ENCODE measurements at places on chromosomes 1 and 21.

DNA sequence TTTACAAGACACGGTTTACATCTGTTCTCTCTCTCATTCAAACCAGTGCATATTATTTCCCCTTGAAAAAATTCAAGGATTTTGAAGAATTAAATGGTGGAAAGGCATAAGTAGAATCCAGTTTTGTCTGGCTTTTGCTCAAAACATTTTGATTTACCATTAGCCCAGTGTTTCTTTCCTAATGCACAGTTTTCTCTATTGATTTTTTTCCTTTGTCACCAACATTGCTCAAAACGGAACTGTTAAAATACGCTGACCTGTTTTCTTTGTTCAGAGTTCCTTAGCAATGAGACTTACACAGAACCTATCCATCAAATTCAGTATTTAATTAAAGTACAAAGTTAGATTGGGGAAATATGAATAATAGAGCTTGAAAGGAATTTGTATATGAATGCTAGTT, 162.4 kb downstream of the S1PR1 start:
- DNase-seq: no peak

DNA sequence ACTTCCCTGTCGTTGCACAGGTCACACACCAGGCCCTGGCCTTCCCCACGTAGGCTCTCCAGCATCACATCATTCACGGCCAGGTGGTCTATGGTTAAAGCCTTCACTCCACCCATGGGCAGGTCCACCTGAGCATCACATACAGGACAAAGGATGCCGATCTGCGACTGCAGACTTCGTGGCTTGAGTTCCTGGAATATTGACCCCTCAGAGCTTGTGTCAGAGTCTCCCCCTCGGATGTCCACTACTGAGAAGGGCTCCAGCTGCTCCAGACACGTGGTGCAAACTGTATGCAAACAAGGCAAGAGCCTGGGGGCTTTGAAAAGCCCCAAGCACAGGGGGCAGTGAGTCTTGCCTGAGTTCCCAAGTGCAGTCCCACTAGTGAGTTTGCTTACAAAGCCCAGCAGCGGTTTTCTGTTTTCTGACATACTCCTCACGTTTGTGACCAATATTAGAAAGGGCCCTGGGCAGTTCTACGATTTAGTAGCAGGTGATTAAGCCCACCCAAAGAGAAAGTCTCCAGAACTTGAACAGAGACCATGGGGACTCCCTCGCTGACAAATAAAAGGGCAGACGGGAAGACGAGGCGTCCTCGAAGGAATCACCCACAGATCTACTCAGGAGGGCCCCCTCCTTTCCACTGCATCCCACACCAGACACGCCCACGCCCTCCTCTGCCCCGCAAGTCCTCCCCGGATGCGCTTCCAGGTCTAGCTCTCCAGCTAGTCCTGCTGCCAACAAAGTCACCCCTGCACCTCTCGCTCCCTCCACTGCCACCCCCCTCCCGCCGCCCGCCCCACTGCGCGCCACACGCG, 568 bp downstream of the TRIM45 start:
- DNase-seq: no peak

DNA sequence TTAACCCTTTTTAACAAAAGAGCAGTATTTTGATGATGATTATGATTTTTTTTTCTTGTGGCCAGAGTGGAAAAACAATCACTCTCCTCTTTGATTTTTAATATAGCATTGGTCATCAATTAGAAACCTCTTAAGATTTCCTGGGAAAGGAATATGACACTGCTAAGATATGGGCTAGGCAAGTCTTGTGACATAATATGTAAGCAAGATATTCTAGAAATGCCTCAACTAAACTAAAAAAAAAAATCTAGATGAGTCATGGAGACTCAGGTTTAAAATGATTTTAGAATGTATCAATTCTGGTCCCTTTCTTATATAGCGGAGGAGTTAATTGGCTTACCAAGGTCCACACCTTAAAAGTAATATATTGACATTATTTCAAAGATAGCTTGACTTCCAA, 60.3 kb upstream of the JUN start:
- DNase-seq: no peak

DNA sequence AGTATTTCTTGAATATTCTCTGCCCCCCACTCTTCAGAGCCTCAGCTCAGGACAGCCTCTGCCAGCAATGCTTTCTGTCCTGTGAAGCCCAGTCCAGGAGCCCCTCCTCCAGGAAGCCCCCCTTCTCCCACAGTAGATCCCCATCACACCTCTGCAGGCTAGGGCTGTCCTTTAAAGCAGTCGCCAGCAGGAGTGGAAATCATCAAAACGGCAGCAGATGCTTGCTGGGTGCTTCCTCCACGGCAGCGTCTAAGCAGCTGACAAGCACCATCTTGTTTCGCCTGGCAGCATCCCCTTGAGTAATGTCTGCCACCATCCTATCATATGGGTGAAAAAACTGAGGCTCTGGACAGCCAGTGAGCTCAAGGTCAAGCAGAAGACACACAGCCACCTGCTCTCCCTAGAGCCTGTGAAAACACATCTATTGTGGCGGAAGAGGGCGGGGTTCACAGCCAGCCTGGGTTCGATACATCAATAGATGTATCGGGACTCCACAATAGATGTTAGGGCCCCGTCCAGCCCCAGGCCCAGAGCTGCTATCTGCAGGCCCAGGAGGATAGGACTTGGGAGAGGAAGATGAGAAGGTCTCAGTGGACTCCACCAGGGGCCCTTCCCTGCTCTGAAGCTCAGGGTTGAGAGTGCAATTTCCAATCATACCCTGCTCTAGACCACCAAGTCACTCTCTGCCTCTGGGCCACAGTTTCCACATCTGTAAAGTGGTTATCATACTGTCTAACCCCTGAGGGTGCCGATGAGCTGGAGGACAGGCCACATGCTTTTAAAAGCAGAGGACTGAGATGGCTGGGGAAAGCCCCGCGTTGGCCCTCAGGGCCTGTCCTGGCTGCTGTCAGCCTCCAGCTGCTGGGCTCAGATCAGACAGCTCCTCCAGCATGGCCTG, 17.5 kb downstream of the RUNX3 start:
- no peak for DNase-seq

- no peak for DNase-seq
Observed at GRCh38 chr1:73517603-73518191, 680.3 kb downstream of the LRRIQ3 start.

DNA sequence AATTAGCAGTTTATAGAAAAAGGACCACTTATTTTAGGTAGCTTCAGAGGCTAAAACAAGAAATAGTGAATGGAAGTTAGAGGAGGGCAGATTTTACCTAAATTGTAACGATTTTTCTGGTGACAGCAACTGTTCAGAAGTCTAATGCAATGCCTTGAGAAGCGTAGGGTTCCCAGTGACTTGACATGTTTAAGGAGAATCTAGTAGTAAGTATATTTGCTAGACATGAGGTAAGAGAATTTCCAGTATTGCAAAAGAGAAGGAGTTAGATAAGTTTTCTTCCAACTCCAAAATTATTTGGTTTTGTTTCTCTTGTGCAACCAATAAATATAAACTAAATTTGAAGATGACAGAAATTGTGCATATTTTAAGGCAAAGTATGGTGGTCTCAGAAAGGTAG, 140.0 kb downstream of the SMYD3 start:
- DNase-seq: no peak

All from pulmonary artery endothelial cell (primary cell).